ENCODE measurements at places on chromosomes 1 and 21.
A peak's percentile ranks its signal among the peaks of the same experiment; 100 is the strongest.

DNA sequence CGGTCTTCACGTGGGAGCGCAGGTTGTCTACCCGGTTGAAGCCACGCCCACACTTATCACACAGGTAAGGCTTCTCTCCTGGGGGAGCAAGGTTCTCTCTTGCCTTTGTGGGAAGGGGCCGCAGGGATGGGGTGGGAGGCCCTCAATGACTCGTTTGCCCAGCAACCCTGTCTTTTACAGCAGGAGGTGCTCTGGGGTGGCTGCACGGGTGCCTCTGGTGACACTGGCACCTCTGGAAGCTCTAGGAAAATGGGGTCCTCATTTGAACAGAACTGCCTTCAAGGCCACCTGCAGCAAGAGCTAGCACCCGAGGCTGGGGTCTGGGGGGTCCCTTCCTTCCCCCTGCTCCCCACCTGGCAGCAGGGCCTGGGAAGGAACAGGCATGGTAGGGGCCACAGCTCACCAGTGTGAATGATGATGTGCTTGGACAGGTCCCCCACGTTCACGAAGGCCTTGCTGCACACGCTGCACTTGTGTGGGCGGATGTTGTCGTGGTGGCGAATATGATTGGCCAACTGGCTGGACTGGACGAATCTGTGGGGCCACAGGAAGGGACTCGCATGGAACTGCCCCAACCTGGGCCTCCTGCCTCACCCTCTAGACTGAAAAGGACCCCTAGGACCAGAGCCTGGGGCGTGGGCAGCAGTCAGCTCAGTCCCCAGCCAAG lies 33.1 kb downstream of the ZBTB17 start:
- DNase-seq = no peak

DNA sequence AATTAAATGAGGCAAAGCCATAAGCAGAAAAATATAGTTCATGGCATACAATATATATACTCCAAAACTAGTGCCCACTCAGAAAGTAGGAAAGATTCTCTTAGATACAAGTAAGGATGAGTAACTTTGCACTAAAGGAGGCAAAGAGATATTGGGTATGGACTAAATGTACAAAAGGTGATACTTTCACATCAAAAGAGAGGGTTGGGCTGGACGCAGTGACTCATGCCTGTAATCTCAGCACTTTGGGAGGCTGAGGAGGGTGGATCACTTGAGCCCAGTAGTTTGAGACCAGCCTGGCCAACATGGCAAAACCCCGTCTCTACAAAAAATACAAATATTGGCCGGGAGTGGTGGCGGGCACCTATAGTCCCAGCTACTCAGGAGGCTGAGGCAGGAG lies 6.7 kb downstream of the KYAT3 start:
- DNase-seq = no peak

GRCh38 chr1:2534687-2535441 lies 4.8 kb upstream of the HES5 start:
- DNase-seq = peak; percentile 44

GRCh38 chr21:46155514-46156377 lies at the start of gene FTCD:
Gene FTCD, minus strand, starts transcription at chr21:46155579. Its CDS starts 56 bp downstream, at chr21:46155523.
- DNase-seq = no peak

GRCh38 chr21:39197448-39198233 lies 14.4 kb upstream of the PSMG1 start:
- DNase-seq = no peak

DNA sequence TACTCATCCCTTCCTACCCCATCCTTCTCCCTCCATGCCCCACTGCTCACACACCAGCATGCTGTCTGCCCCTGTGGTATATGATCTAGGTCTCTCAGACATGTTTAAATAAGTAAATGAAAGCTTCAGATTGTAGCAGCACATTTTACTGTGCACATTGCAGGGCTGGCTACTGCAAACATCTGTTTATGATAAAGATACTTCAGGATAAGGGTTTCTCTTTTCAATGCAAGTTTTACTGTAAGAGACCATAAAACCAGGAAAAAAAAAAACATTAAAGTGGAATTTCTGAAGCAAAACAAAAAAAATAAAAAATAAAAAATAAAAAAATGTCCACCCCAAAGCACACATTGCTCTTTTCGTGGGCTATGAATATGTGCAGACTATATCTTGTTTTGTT lies 184.4 kb downstream of the USH2A start:
- no peak for DNase-seq

- DNase-seq = no peak
These were observed 153.6 kb downstream of the HIVEP3 start for GRCh38 chr1:41765152-41765551.

DNA sequence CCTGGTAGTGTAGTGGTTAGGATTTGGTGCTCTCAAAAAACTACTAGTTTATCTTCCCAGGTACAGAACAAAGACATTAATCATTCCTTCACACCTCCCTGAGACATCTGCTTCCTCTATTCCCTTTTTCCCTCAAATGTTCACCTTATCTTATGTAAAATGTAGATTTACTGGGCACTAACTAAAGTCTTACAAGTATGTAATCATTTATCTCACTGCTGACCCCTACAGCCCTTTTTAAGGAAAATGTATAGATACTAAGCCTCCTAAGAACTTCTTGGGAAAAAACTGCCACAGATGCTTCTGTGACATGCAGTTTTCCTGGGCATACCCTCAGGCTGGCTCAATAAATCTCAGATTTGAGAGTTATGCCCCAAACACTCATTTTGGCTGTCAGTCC lies 50.8 kb upstream of the NEK7 start:
- no peak for DNase-seq

- no peak for DNase-seq
These were observed 119.3 kb upstream of the ZC3H12A start for GRCh38 chr1:37354876-37355650.

- no peak for DNase-seq
These were observed 1.2 kb downstream of the OLIG1 start for GRCh38 chr21:33070998-33071769.

GRCh38 chr1:242585616-242586359 lies 61.3 kb upstream of the PLD5 start:
- no peak for DNase-seq

- DNase-seq = no peak
These were observed 8.7 kb downstream of the CTXND2 start for GRCh38 chr1:150895618-150896017.

DNA sequence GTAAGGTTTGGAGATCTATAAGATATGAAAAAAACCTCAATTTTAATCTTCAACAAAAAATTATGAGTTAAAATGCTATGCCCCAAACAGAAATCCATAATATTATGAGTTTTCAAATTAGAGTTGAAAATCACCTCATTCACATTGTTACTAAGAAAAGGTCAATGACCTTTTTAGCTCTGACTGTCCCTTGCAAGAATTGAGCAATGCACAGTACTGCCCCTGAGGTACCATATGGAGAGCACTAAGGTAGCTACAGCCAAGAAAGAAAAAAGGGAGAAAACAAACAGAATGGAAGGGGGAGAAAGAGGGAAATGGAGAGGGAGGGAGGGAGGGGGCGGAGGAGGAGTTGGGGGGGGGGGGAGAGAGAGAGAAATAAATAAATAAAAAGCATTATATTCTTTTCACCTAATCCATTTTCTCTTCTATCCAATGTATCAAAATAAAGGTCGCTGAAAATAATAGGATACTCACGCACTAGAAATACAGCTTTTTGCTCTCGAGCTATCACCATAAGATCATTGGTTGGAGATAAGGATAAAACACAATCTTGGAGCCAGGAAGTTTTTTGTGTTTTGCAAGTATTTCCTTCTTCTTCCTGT lies 58.8 kb downstream of the RAB3GAP2 start:
- DNase-seq = no peak

GRCh38 chr1:81424061-81424460 lies 376.7 kb upstream of the ADGRL2 start:
- DNase-seq = peak; percentile 39

DNA sequence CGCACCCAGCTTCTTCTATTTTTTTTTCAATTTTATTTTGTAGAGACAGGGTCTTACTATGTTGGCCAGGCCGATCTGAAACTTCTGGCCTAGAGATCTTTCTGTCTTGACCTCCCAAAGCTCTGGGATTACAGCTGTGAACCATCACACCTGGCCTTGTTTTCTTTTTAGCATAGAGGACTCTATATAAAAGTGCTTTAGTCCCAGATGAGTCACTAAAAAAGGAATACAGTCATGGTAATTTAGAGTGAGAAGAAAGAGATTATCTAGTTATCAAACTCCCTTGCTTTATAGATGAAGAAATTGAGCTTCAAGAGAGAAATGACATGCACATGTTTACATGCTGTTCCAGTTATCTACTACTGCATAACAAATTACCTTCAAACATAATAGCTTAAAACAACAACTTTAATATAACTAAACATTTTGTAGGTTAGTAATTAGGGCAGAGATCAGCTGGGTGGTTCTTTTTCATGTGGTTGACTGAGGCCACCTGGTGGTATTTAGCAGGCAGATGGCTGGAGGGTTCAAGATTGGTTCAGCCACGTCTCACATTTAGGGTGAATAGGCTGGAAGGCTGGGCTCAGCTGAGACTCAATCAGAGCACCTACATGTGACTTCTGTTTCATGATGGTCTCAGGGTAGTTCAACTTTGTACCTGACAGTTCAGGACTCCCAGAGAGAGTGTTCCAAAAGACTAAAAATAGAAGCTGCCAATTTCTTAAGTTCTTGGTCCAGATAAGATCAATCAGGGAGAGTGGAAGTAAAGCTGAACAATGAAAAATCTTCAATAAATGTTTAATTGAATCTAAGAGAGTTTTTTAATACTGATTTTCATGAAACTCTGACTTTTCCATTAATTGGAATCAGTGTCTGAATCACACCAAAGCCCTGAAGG lies 16.9 kb upstream of the MTF2 start:
- DNase-seq = peak; percentile 23

GRCh38 chr1:32718527-32718926 lies 16.0 kb upstream of the SYNC start:
- no peak for DNase-seq

DNA sequence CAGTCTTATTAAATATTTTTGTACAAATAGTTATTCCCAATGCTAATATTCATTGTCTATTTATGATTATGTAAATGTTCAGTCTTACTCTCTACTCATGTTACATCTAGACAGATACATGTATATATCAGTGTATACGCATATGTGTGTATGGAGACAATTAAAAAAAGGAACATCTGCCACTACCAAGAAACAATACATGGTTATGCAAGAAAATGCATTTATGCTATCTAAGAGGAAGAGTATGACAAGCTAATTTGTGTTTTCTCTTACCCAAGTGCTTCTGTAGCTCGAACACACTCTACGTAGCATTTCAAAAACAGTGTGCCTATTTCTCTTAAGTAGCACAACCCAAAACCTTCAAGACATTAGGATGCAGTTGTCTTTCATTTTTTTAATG lies 6.1 kb upstream of the RLF start:
- no peak for DNase-seq

DNA sequence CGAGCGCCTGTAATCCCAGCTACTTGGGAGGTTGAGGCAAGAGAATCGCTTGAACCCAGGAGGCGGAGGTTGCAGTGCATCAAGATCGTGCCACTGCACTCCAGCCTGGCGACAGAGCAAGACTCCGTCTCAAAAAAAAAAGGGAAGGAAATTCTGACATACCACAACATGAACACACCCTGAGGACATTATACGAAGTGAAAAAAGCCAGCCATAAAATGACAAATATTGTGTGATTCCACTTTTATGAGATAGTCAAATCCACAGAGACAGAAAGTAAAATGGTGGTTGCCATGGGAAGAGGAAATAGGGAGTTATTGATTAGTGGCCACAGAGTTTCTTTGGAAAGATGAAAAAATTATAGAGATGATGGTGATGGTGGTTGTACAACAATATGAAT lies 41.7 kb downstream of the EVI5 start:
- no peak for DNase-seq

DNA sequence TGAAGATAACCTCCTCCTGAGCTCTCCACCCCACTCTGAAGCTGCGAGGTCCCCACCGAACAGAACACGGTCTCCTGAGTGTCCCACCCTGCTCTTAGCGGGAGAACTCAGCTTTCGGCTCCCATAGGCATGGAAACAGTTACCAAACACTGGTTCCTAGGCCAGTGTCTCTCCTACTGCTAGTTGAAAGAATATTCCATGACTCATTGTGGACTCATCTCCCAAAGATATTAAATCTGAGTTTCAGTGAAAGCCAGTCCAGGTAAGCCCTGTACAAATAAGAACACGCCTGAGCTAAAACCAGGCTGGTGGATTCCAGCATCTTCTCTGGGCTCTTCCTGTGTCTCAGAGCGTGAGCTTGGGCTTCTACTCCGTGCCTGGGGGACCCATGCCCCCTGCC lies 107.5 kb upstream of the CLDN14 start:
- peak; percentile 3 for DNase-seq

GRCh38 chr1:35809114-35810095 lies 1.6 kb downstream of the AGO4 start:
- no peak for DNase-seq

DNA sequence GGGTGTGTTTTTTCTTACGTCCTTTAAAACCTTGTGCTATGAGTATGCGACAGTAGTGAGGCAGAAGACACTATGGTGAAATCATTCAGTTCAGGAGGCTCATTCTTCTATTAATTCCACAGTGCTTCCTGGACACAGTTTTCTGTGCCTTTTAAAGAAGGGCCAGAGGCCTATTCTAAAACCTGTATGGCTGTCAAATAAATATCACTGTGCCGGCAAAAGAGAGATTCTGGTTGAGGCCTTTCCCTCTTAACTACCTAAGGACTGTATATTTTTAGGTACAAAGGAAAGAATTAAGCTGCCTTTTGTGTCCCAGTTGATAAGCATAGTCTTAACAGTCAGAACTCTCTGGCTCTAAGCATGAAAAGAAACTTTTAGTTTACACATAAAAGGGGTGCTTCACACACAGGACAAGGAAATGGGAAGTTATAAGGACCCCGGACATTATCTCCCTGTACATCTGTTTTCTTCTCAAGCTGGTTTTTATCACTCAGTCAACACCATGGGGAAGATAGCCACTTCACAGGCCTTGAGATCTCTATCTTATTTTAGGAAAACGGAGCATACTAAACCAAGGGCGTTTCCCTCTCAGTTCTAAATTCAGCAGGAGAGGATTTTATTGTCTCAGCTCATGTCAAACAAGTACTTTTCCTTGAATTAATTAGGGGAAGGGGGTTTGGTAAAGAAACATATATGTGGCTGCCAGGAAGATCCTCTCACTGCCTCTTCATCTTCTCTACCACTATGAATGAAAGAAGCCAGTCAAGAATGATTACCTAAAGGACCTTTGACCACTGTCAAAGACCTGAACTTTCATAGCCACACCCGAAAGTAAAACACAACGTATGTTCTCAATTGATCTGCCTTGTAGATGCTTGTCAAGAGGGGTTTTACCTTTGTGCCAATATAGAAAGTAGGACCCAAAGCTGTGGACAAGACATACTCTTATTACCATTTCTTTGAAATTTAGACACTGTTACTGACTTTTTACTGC lies 71.4 kb upstream of the HSPA13 start:
- DNase-seq = no peak

GRCh38 chr1:244027491-244028145 lies 23.5 kb upstream of the ZBTB18 start:
- DNase-seq = no peak

Measured in fibroblast of skin of scalp (primary cell).